NCI-H526 treated with DMSO at 0.1 percent for 48 hours (cell line): ENCODE measurements at places on chromosomes 13 and 19.
A peak's percentile ranks its signal among the peaks of the same experiment; 100 is the strongest.

DNA sequence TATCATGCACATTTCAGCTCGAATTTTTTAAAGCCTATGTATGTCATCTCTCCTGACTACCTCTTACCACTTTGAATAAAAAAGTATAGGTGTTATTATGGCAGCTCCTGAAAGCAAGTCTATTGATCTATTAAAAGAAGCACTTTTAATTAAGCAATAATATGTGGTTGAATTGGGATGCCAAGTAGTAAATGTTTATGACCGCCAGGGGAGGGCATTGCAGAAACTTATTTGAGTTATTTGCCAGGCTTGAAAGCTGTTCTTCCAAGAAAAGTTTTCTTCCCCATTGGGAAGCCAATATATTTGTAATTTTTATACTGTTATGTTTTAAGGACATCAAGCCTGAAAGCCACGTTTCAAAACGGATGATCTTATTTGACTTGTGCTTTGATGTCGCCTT, 88.1 kb upstream of the SOX21 start:
- no peak for DNase-seq

- no peak for DNase-seq
Measured at GRCh38 chr19:2394442-2395292, 32.7 kb downstream of the TIMM13 start.

DNA sequence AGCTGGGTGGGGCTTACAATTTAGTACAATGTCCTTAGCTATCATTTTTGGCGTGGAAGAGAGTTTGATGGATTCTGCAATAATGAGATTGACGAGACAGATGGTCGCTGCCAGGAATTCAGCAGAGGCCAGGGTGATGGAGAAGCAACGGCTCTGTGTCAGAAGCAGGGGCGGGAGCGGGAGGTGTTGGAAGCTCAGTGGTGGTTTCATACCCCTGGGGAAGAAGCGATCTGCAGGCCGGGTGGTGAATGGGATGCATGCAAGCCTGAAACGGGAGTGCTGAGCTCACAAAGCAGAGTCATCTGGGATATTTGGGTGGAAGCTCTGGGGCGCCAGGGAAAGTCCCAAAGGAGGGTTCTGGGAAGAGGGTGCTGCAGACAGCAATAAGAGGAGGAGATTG, 370.8 kb downstream of the ZNF536 start:
- no peak for DNase-seq

GRCh38 chr19:35414442-35414841, 33.6 kb upstream of the FFAR2 start:
- no peak for DNase-seq

DNA sequence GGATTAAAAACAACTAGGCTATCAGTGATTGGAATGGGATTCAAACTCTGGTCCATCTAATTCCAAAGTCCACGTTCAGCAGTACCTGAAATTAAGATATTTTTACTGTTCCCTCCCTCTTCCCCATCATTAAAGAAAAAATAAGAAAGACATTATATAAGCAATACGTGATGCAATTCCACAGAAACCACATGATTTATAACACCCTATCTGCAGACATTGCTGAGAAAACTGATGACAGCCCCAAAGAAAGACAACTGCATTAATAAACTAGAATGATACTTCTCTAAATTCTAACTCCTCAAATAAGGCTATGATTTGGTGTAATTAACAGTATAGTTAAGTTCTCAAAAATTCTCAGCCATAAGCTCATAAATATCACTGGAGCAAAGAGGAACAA, 19.1 kb downstream of the LNX2 start:
- no peak for DNase-seq

GRCh38 chr19:35754370-35755130, 2.3 kb downstream of the HSPB6 start:
- no peak for DNase-seq

- no peak for DNase-seq
Measured at GRCh38 chr13:106981051-106981450, 413.1 kb upstream of the ARGLU1 start.

DNA sequence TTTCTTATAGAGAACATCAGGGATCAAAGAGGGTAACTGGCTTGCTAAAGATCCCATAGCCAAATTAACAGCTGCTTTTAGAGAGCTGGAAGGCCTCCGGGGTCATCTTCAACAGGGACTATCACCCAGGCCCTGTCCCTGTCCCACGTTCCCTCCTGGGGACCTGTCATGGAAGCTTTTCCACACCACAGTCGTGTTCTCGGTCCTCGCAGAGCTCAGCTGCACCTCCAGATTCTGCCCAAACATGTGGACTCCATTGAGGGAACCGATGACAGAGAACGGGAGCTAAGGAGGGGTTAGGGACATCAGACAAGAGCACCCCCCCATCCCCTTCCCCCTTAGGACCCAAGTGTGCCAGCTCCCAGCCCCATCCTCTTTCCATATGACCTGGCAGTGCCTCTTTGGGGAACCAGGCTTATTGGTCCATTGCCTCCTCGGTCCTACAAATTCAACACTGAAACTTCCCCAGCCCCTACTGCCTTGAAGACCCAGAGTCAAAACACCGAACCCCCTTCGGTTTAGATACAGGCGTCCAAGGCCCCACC, 568 bp downstream of the FUZ start:
- no peak for DNase-seq

- no peak for DNase-seq
Measured at GRCh38 chr13:46165485-46166223, 16.3 kb downstream of the LCP1 start.

- no peak for DNase-seq
Measured at GRCh38 chr13:97495678-97496077, 61.7 kb downstream of the RAP2A start.

- no peak for DNase-seq
Measured at GRCh38 chr13:46803586-46803985, 6.6 kb upstream of the ESD start.

GRCh38 chr19:3483226-3483628, at the start of gene SMIM44:
SMIM44 (minus strand) TSS chr19:3483441; CDS start chr19:3483403, 38 bp downstream.
- no peak for DNase-seq

GRCh38 chr19:14542711-14543328, 13.4 kb downstream of the TECR start:
- DNase-seq = no peak

DNA sequence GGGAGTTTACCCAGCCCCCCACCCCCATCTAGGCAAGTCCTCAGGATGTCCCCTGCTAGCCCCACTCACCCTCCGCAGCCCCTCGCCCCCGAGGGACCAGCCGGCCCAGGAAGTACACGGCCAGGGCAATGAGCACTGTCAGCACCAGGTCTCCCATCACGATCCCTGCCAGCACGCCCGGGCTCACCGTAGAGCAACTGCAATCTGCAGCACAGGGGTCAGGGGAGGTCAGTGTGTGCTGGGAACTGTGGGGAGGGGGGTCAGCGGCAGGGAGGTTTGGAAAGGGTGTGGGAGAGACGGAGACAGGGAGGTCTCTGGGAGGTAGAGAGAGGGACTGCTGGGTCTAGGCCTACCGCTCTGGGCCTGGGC, 734 bp downstream of the TYROBP start:
- no peak for DNase-seq

DNA sequence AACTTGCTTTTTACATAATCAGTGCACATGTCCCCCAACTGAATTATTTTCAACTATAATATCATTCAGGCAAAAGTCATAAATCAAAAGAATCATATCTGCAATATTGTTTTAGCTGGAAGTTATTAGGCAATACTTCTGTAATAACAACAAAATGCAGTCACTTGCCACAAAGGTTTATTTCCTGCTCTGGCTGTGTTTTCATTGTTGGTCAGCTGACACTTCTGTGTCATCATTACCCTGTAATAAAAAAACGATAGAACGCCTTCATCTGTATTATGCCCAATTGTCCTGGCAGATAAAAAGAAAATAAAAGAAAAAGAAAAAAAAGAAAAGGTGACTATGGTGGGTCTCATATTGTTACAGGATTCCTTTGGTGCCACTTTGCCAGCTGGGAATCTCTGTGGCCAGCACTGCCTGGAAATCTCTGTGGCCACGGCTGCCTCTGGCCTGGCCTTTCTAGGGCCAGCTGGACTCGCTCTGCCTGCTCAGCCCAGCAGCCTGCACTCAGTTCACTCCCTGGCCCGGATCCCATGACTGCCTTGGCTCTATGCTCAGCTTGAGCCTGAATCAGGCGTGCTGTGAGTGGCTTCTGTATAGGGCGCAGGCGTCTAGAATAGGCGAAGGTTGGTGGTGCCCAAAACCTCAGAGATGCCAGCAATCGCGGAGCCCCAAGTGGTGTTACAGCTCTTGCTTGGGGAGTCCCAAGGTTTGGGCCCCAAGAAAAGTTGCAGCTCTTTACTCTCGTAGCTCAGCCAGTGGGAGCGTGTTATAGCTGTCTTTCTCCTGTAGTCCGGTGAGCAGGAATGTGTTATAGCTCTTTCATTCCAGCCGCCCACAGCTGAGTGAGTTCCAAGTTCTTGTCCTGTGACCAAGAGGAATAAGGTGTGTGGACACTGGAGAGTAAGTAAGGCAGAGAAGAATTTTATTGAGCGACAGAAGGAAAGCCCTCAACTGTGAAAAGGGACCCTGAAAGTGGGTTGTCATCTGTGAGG, 1227.1 kb downstream of the SLITRK1 start:
- no peak for DNase-seq

- no peak for DNase-seq
Measured at GRCh38 chr19:4068047-4068966, 1.6 kb upstream of the ZBTB7A start.

- no peak for DNase-seq
Measured at GRCh38 chr13:111099290-111099689, 15.8 kb upstream of the ARHGEF7 start.

- no peak for DNase-seq
Measured at GRCh38 chr13:31352467-31352866, 152.7 kb downstream of the B3GLCT start.

DNA sequence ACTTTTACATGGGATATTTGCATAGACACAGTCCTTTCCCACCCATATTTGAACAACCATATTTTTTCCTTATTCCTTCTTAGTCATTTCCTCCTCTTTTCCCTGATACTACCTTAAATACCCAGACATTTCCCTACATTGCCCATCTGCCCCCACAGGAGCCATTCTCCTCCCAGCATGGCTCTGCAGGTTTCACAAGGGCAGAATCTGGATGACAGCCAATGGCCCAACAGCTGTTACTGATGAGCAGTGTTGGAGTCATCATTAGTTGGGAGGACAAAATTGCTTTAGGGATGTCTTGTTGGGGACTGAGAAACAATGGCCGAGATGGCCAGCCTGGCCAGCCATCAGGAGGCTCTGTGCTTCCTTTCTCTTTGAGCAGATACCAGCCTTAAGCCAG, 209.5 kb downstream of the KLF5 start:
- no peak for DNase-seq

- no peak for DNase-seq
Measured at GRCh38 chr13:62525652-62526051, 1110.0 kb upstream of the PCDH20 start.

GRCh38 chr13:108769213-108770070, 140.0 kb downstream of the MYO16 start:
- no peak for DNase-seq

DNA sequence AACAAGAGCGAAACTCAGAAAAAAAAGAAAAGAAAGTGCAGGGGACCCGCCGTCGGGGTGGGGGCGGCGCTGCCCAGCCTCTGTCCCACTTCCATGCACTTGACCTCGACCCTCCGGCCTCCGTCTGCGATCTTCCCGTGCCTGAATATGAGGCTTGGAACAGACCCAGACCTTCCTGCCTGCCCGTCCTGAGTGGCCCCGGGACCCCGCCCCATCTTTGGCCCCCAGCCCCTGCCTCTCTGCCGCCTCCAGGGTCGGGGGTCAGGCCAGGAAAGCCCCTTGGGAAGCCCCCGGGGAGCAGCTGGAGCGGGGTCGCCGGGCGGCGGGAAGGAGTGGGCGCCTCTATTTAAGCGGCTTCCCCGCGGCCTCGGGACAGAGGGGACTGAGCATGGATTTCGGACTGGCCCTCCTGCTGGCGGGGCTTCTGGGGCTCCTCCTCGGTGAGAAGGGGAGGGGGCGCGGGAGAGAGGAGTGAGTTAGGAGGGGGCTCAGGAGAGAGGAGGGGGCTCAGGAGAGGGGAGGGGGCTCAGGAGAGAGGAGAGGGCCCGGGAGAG, at the start of gene MADCAM1:
Gene MADCAM1 (plus strand): TSS at position 375 of the 554 bp plus-strand sequence. CDS start 14 bp downstream, at position 389.
- no peak for DNase-seq

DNA sequence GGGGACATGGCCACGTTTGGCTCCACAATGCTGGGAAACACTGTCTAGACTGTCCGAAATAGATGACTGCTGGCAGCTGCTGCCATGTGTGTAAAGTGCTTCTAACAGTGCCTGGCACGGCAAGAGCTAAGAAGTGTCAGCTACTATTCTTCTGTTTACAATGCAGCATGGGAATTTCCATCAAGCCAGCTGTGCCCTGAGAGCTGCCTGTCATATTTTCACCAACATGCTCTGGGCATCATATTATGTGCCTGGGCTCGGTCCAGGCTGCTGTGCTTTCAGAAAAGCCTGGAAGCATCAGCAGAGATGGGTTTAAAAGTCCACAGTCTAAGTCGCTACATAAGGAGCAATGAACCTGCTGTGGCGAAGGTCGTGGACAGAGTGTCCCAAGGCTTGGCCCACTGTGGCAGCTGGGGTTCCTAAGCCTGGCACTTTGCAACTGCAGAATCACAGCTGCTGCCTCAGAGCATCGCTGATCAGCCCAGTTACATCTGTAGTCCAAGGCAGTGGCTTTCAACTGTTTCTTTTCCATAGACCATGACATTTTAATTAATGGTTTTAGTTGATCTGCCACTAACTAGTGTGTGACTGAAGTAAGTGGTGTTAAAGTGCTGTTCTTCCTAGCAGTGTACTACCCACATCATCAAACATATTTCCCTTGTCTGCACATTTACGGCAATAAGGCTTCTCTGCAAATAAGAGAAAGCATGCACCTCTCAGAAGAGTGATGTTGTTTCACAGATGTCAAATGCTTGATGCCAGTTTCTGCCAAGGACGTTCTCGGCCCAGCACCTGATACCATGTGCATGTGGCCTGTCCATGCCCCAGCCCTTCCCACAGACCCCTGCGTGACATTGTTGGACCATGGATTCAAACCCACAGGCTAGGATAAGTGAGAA, 95.7 kb upstream of the C1QTNF9B start:
- DNase-seq = no peak

- no peak for DNase-seq
Measured at GRCh38 chr19:51821456-51821855, 26.5 kb downstream of the FPR3 start.

DNA sequence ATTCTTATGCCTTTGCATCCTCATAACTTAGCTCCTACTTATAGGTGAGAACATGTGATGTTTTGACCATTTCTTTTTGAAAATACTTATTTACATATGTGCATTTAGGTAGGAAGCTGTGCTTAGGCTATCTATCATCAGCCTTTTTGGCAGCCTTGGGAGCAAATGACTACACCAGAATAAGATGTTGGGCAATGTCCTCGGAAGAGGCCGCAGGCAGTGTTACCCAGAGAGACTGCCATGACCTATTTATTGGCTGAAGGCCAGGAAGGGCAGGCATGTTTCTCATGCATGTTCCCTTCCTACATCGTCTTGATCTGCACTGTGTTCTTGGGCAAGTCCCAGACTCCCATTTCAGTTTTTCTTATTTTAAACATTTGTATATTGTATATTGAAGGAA, 122.3 kb downstream of the B3GLCT start:
- DNase-seq = no peak

- DNase-seq = peak; percentile 49
Measured at GRCh38 chr13:51122868-51123566, 11.9 kb upstream of the C13orf42 start.
